Stimulated activated CD8-positive, alpha-beta memory T cell treated with anti-CD3 and anti-CD28 coated beads, Interleukin-2, amount 100 ng/mL, for 48 hours (primary cell): ENCODE measurements at places on chromosomes 2 and 18.

- DNase-seq: no peak
Measured at GRCh38 chr18:21056545-21056944, 55.1 kb downstream of the ROCK1 start.

- DNase-seq: no peak
Measured at GRCh38 chr18:13217971-13218367, 591 bp upstream of the LDLRAD4 start.

- DNase-seq: no peak
Measured at GRCh38 chr2:41111836-41112627, 660.1 kb upstream of the SLC8A1 start.

DNA sequence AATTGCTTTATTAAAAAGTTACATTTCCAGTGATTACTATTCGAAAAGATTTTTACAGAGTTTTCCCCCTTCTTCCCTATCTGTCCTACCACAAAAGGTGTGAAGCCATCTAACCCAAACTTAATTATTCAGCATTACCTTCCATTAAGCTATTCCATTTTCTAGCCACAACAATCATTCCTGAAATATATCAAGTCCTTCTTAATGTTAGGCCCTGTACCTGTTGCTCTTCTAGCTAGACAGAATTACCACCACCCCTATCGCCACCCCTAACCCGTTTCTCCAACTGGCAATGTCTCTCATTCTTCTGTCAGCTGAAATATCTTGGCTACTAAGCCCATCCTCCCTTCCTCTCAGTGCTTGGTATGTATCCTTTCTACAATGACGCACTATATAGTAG is 13.9 kb downstream of the IWS1 start:
- no peak for DNase-seq

DNA sequence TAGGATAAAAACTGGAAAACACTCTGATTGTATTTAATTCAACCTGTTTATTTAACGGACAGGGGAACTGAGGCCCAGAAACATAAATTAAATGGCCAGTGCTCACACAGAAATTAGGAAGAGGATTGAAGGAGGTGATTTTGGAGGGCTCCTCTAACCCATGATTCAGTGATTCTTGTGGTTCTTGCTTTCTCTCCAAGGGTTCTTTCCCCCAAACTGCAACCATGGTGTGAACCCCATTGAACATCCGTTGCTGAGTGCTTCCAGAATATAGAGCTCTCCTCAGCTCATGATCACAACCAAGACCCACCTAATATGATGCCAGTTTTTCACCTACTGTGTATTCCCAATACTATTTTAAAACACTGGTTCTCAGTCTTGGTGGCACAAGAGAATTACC is 41.4 kb downstream of the BMP10 start:
- DNase-seq: no peak

DNA sequence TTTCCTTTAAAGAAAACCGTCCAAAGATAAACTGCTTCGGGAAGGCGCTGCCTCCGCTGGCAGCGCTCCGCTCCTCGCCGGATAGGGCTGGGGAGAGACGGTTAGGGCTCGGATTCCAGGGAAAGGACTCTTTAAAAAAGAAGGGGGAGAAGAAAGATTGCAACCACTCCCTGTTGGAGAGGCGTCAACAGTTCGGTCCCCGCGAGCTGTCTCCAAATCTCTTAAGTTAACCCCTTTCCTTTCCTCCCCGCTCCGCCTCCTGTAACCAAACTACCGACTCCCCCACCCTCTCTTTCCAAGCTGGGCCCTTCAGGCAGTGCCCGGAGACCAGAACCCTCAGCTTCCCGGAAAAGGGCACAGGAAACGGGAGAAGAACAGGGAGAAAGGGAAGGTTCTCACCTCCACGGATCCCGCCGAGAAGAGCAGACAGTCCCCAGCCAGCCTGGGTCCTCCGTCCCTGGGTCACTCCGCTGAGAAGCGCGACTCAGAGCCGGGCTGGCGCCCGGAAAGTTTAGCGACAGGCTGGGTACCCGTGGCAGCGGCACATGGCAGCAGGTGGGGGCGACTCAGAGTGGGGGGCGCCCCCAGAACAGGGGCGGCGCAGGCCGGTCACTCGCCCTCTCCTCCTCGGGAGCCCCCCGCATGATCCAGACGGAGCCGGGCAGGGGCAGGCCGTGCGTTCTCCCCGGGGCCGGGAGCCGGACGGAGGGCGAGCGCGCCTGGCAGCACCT is 675 bp downstream of the FZD5 start:
- DNase-seq: no peak

DNA sequence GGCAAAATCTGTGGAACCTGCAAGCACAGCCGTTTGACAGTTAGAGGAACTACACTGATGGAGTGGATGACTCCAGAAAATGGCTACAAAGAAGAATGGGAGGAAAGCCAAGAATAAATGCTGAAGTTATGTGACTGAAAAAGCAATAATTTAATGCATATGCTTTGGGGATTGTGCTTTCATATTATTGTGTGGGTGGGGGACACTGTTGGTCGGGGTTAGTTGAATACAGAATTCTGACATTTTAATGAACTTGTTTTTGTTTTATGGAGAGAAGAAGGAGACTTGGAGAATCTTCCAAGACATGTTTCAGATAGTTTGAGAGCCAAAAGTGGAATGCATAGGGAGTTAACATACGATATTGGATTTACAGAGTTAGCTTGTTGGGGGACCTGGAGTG is 68.5 kb downstream of the NRP2 start:
- no peak for DNase-seq

GRCh38 chr18:5457462-5457957 is 86.3 kb downstream of the EPB41L3 start:
- DNase-seq: no peak

GRCh38 chr2:233815861-233816260 is 37.7 kb downstream of the MROH2A start:
- no peak for DNase-seq

GRCh38 chr2:210503001-210503623 is 26.6 kb upstream of the LANCL1 start:
- no peak for DNase-seq

DNA sequence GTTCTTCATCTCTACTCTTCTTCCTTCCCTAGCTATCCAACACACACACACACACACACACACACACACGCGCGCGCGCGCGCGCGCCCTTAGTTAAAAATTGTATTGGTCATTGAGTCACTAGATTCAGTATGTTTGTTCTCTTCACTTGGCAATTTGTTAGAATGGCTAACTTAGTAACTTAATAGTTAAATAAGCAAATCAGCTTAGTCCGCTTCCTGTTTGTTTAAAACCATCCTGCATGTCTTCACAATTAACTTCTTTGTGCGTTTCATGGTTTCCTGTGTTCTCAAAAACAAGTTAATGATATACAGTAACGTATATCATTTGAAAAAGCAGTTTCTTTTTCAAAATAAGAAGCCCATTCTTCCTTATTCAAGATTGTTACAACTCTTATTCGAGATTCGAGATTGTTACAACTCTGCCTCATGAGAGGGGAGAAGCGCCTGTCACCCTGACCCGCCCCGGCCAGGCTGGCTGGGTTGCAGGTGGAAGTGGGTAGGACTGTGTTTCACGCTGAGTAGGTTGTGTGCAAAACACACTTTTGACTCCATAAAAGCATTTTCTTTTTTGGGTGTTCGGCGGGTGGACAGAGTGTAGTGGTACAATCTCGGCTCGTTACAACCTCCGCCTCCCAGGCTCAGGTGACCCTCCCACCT is 9.5 kb upstream of the CNNM3 start:
- no peak for DNase-seq
